HT-29 (cell line): ENCODE measurements at places on chromosomes 3 and 15. TPM values are rescaled to one million over a fixed set of nuclear protein-coding genes. Genes with fewer than 3 reads are reported as not detected.

Gene OSBPL10
- total RNA-seq, result 38.2 and 65.1 TPM in 2 replicates

DNA sequence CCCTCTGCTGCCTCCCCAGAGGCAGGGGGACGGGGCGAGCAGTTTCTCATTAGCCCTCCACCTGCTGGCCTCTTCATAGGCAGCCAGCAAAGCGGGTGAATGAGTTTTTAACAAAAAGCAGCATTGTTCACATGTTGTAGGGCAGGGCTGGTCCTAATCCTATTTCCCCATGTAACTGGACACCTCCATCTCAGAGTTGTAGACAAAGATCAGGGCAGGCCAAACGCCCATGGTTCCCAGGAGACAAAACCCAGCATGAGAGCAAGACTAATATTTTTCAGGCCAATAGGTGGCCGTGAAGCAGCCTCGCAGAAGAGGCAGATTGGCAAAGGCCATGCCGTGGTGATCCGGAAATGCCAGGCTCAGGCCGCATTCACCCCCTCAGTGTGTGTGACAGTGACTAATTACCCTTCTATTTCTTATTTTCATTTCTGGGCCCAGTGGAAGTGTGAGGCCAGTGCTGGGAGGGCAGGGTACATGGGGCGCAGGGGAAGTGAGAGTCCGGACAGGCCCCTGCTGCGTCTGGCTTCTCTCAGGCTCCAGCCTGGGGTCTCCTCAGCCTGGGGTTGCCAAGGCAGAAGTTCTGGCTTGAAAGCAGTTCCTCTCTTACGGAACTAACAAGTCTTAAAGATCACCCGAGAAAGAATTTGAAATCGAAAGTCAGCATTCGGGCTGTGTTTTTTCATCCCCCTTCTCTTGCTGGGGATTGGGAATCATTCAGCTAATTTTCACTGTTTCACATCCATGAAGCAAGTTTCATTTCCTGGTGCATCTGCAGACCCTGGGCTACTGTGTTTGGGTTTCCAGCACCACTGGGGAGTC lies 64.8 kb downstream of the BOC start:
- DNase-seq, result peak; percentile 42

DNA sequence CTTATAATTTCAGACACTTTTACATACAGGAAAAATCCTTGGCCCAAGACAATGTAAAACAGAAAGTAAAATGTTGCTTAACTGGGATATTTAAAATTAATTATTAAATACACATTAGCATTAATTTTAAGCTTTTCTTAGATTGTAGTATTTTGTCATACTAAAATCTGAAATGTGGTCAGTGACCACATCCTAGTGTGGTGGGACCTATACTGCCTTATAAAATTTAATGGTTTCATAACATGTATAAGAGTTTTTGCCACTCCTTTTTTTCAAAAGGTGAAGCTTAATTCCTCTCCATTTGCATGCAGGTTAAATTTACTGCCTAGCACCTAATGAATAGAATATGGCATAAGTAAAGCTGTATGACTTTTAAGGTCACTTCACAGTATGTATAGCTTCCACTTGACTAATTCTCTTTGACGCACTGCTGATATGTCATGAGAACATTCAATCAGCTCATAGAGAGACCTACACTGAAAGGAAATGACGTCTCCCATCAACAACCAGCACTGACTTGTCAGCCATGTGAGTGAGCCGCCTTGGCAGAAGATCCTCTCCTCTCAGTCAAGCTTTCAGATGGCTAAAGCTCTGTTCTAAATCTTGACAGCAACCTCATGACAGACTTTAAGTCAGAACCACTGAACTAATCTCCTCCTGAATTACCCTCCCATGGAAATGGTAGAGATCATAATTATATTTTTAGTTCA lies 847.8 kb downstream of the SI start:
- DNase-seq, result no peak

- DNase-seq, result peak; percentile 84
Measured at GRCh38 chr15:29920515-29920914, 98.2 kb upstream of the TJP1 start.

DNA sequence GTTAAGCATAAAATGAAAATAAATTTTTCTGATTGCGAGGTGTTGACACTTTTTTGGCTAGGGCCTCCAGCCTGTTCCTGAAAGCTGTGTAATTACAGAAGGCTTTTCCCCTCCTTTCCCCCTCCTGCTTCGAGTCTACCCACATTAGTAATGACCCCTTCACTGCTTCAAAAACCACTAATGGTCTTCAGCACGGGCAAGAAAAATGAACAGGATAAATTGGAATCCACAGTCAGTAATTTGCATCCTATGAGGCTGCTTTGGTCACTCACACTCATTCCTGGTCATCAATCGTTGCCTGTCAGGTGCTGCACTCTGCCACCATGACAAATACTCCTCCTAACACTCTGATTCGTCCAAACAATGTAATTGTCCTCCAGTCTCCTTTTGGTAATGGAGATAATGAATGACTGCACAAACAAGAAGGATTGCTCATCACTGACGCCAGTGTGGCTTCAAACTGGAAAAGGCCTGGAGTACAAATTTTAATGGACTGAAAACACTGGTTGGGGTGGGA lies 148.6 kb downstream of the MEIS2 start:
- DNase-seq, result no peak

DNA sequence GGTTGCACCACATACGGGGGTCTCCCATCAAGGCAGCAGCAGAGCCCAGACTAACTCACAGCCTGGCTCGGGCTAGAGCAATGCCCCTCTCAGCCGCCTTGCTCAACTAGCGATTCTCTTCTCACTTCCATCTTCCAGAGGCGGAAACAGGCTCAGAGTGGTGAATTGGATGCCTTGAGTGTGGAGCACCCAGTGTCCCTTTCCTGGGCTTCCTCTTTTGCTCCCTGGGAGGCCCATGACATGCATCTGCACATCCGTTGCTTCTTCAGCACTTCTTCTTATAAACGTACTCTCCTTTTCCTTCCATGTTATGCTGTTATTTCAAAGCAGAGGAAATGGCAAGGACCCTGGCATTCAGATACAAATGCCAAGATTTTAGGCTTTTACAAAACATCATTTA lies 2.1 kb upstream of the IQSEC1 start:
- no peak for DNase-seq

DNA sequence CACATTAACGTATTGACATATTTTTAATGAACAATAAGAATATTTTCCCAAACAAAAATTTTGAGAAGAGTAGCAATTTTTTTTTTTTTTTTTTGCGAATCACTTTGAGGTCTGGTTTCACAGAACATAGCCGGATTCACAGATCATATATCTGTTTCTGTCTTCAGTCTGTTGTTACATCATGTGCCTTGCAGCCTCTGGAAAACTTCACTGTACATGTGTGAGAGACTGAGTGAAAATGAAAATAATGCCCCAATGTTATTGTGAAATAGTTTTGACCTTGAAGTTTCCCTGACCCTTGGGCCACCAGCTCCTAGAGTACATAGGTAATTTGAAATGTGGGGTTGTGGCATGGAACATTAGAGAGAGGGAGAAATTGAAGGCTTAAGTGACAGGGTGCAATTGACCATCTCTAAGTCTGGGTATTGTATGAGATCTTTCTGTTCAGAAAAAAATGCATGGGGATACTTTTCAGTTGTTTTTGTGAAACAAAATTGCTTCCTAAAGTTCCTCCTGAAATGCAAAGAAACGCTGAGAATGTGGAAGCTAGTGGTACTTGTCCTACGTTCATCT lies 14.0 kb downstream of the ITPR1 start:
- no peak for DNase-seq

DNA sequence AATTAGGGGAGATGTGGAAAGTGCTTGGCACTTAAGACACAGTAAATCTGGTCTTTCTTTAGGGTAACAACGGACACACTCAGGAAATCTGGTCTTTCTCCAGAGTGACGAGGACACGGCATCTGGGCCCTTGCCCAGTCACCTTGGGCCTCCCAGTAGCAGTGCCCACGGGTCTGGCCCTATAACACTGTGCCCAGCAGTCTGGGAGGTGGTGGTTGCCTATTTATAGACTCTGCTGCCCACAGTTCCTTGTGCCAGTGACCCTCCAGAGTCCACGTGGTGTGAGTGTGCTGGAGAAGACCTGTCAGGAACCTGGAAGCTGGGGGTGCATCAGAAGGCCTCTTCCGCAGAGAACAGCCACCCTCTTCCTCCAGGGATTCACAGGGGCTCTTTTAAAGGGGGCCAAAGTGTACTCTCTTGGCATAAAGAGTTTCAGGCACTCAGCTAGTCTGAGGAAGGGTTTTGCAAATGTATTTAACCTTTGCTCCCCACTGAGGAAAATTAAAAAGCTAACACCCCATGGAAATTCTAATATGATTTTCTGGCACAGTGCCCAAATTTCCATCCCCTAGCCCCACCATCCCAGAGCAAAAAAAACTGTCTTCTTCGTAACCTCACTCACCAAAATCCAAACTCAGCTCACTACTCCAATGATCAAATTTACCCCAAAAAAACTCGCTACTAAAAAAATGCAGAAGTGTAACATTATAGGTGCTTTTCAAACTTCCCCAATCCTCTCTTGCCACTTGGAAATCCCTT lies 15.4 kb downstream of the WNT5A start:
- no peak for DNase-seq

Gene STAC
- total RNA-seq, result not detected in 2 replicates

Gene TKT
- total RNA-seq, result 864 and 898 TPM in 2 replicates

DNA sequence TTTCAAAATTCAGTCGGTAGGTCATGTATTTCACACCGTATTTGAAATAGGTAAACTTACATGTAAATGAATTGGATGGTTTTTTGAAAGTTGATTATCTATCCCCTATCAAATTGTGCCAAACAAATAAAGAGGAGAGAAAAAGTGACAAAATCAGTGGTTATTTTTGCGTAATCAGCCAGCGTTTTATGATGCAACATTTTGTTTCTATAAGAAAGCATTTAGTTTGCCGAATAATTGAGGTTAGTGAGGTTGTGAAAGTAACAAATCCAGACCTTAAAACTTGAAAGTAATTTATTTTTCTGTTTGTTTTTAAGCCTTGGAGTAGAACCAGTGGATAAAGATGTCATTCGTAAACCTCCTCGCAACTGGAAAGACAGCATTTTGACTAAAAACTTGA lies 29.3 kb downstream of the ASTE1 start:
- DNase-seq, result no peak

Gene RNU6-1
- not detected in 2 replicates for total RNA-seq

GRCh38 chr3:197019535-197019934 lies 10.1 kb downstream of the MELTF start:
- no peak for DNase-seq

- DNase-seq, result no peak
Measured at GRCh38 chr3:159757341-159758060, 231.1 kb upstream of the IL12A start.

Gene MAP1A
- 0.46 and 0.50 TPM in 2 replicates for total RNA-seq

Gene MST1R
- 60.3 and 64.4 TPM in 2 replicates for total RNA-seq

- peak; percentile 6 for DNase-seq
Measured at GRCh38 chr3:160027541-160028195, 39.0 kb downstream of the IL12A start.

DNA sequence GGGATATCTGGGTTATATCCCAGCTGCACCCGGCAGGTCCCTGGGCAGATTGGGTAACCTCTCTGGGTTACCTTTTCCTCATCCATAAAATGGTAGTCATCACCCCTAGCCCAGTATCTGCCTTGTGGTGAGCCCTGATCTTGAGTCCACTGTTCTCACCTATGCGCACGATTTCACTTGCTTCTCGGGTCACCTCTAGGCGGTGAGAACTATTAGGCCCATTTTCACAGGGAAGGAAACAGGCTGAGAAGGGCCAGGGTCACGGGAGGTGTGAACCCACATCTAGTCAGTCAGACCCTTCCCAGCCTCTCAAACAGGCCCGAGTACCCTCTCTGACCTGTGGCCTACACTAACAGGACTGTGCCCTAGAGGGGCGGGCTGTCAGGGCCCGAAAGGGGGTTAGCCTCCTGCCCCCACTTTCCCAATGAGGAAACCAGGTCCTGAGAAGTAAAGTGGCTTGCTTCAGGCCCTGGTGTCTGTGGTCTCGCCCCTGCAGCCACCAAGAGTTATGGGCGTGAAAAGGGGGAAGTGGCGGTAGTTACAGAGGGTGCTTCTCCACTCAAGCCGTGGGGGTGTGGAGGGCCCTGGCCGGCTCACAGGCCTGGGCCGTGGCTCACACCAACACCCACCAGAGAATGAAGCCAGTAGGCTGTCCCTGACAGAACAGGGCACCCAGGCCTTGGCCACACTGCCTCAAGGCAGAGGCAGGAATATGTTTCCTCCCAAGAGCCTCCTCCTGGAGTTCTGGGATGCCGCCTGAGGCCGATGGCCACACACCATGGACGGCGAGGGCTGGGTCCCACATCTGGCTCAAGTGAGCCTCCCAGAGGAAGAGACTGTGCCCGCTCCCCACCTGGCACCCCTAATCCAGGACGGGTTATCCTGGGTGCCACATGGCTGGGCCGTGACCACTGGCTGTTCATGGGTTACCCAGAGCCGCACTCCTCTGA lies 19.5 kb downstream of the PSTPIP1 start:
- DNase-seq, result no peak

Gene CNOT10
- total RNA-seq, result 13.0 and 17.1 TPM in 2 replicates

- DNase-seq, result no peak
Measured at GRCh38 chr3:83734656-83735055, 1224.1 kb upstream of the CADM2 start.
